ENCODE measurements at places on chromosomes 5 and 9. TPM values are rescaled to one million over a fixed set of nuclear protein-coding genes. Genes with fewer than 3 reads are reported as not detected.

Gene WNK2
- total RNA-seq, result 1.2 TPM

Gene PCDHAC2
- total RNA-seq, result not detected

Gene GRXCR2
- total RNA-seq, result not detected

Gene RNF183
- total RNA-seq, result not detected

Gene NSD1
- total RNA-seq, result 103 TPM

Gene PCDHA11
- total RNA-seq, result not detected

Gene TAS2R1
- total RNA-seq, result not detected

Gene MAP1B
- total RNA-seq, result 0.32 TPM

All from activated T-helper 2 cell treated with anti-CD3 and anti-CD28 coated beads, Interferon-gamma antibody, Interleukin-2, Interleukin-4, amounts not matched to agents 10 μg/mL and 5 μg/mL and 100 μg/mL, durations not matched to agents 14 hours and 24 hours and 36 hours (primary cell).